ENCODE measurements at places on chromosomes 3 and 15.

- no peak for DNase-seq
These were observed 98.9 kb downstream of the HMG20A start for GRCh38 chr15:77519540-77519939.

GRCh38 chr3:51389423-51390183, 1.5 kb upstream of the RBM15B start:
- peak; percentile 77 for DNase-seq

GRCh38 chr15:68374168-68374745, 57.7 kb downstream of the ITGA11 start:
- no peak for DNase-seq

GRCh38 chr3:11198070-11198469, 43.8 kb downstream of the HRH1 start:
- DNase-seq: no peak

GRCh38 chr15:87021751-87022150, 942.1 kb downstream of the AGBL1 start:
- DNase-seq: no peak

GRCh38 chr3:11807686-11808085, 39.0 kb downstream of the TAMM41 start:
- DNase-seq: no peak

DNA sequence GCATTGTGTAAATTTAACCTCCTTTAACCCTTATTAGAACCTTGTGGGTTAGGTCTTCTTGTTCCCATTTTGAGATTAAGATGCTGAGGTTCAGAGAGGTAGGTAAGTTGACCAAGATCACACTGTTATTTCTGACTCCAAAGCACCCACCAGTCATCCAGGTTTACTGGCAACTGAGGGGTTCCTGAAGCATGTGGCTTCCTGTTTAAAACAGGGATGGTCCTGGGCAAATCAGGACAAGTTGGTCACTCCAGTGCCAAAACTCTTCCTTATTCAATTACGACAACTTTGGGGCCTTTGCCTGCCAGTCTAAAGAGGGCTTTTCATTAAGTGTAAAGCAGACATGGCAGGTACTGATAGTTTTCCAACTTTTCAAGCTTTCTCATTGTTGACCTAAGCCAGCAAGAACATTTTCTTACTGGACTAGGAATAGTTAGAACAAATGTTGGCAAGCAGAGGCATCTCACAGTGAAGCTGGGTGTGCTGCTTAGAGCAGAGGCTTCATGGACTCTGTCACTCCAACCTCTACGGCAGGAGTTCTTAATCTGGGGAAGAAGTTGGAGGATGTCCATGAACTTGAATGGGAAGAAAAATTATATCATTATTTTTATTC, 149.4 kb upstream of the ADAMTS9 start:
- DNase-seq: no peak

GRCh38 chr15:95972041-95972553, 358.4 kb upstream of the NR2F2 start:
- DNase-seq: no peak

DNA sequence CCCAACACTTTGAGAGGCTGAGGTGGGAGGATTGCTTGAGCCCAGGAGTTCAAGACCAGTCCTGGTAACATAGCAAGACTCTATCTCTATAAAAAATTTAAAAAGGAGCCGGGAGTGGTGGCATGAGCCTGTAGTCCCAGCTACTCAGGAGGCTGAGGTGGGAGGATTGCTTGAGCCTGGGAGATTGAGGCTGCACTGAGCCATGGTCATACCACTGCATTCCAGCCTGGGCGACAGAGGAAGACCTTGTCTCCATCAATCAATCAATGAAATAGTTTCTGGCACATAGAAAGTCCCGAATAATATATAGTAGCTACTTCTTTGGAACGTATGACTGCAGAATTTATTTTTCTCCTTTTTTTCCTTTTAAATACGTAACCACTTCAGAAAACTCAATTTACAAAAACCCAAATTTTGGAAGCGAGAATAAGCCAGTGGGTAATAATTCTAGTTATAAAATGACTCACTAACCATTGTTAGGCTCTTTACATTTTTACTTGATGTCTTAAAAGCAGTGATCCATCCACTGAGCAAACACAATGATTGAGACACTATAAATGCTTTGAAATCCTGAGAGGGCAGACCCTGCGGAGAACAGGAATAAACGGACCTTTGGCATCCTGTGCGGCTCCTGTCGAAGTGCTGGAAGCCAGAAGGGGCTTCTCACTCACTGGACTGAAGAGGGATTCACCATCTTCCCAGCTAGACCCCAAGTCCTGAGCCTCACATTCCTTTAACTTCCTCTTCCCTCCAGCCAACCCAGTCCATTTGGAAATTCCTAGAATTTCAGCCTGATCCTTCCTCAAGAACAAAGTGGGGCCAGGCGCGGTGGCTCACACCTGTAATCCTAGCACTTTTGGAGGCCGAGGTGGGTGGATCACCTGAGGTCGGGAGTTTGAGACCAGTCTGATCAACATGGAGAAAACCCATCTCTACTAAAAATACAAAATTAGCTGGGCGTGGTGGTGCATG, 68.4 kb upstream of the MFGE8 start:
- no peak for DNase-seq

DNA sequence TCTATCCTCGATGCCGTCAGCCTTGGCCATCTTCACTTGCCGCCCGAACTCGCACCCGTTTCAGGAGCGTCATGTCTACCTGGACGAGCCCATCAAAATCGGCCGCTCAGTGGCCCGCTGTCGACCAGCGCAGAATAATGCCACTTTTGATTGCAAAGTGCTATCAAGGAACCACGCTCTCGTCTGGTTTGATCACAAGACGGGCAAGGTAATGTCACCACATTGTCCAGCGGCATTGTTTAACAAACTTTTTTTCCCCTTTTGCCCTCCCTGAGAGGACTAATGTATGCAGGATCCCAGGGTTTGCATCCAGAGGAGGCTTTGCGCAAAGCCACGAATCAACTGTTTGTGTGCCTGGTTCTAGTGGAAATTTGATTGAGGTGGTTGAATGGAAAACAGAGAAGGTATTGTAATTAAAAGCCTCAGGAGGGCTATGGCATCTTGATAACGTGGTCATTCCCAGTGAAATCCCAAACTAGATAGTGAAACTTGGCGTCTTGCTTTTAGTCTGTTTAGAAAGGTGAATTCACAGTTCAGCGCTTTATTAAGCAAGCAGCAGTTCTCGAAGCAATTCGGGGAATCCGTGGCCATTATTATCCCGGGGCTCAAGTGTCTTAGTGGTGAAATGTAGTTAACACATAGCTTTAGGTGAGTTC, 1.7 kb downstream of the SLMAP start:
- DNase-seq: no peak

GRCh38 chr3:59714066-59714465, 664.2 kb upstream of the CFAP20DC start:
- no peak for DNase-seq
